ENCODE measurements at places on chromosomes 13 and 19. TPM values are rescaled to one million over a fixed set of nuclear protein-coding genes. Genes with fewer than 3 reads are reported as not detected.

Gene SCAF1
- 3.5 TPM for polyA plus RNA-seq

Gene EPS8L1
- 1.5 TPM for polyA plus RNA-seq

Gene ZNF534
- 0.04 TPM for polyA plus RNA-seq

Gene ACER1
- not detected for polyA plus RNA-seq

Gene SPACA4
- polyA plus RNA-seq = not detected

Gene DPF1
- polyA plus RNA-seq = 1.4 TPM

Gene IGSF23
- 0.37 TPM for polyA plus RNA-seq

Gene ZNF418
- 3.1 TPM for polyA plus RNA-seq

- DNase-seq = no peak
These were observed 5.6 kb downstream of the BICRA start for GRCh38 chr19:47614559-47614958.

DNA sequence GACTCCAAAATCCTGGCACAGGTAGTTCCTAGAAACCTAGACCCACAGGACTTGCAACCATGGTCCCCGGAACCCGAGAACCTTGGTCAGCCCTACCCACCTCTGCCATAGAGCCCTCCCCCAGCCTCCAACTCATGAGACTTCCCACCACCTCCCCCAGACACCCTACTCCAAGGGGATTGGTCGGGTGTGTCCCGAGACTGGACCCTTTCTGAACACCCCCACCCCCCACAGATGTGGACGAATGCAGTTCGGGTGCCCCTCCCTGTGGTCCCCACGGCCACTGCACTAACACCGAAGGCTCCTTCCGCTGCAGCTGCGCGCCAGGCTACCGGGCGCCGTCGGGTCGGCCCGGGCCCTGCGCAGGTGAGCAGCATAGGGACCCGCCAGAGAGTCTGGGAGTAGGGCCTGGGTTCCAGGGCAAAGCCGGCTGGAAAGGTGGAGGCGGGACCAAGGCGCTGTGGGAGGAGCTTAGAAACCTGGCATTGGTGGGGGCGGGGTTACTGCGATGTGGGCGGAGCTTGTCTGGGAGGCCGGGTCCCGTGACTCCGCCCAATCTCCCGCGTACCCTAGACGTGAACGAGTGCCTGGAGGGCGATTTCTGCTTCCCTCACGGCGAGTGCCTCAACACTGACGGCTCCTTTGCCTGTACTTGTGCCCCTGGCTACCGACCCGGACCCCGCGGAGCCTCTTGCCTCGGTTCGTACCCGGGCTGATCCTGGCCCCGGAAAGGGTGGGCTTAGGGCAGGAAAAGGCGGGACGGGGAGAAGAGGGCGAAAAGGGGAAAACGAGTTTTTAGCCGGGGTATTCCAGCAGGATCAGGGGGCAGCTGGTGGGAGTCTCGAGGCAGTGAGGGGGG lies 11.9 kb downstream of the LTBP4 start:
- no peak for DNase-seq

- DNase-seq = no peak
These were observed 80.0 kb upstream of the GPR183 start for GRCh38 chr13:99386911-99387788.

DNA sequence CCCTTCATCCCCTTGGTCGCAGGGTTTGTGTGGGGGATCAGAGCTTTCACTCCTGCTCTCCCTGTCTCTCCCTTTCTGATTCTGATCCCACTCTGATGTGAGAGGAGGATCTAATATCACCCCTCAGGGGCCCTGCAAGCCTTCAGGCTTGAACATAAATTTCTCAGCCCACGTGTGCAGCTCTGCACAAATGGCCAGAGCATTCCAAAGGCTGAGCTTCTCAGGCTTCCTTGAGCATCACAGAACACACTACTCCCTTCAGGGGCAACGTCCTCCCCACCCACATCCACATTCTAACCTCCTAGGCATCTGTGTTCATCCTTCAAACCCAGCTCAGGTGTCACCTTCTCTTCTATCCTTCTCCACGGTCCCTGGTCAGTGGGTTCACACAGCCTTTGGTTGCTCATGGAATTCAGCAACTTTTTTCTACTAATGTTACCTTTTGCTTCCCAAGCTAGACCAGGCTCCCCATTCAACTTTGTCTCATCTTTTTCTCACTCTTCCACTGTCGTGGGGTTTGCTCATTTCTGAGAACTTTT lies 24.4 kb upstream of the DOCK9 start:
- DNase-seq = no peak

GRCh38 chr13:111270765-111271698 lies 49.4 kb upstream of the TEX29 start:
- no peak for DNase-seq

DNA sequence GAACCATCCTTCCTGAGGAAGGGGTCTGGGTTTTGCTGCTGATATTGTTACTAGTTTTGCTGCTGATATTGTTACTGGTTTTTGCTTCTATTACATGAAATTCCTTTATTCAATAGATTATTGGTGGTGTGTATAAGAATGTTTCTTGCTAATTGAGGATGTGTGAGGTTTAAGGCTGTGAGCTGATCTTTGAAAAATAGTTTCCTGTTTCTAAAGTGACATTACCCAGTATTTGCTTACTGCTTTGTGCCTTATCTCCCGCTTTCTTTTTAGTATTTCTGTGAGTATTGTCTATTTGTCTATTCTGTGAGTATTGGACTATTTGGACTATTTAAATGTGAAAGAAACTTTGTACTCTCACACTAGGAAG lies 38.2 kb upstream of the C1QTNF9 start:
- DNase-seq = no peak

DNA sequence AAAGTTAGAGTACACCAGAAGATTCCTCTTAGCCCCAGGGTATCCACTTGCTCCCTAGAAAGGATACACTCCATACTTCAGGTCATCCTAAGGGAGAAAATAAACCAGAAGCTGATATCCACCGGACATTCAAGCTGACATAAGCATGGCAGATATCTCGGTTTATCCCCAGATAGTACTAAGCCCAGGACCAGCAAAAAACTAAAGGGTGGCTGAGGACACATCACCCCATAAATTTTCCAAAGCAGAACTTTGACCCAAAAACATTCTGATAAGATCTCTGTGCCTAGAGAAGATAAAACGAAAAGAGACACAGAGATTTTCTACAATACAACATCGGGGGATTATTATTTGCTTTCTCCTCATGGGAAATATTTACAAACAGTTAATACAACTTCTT lies 13.9 kb upstream of the ZNF431 start:
- no peak for DNase-seq

DNA sequence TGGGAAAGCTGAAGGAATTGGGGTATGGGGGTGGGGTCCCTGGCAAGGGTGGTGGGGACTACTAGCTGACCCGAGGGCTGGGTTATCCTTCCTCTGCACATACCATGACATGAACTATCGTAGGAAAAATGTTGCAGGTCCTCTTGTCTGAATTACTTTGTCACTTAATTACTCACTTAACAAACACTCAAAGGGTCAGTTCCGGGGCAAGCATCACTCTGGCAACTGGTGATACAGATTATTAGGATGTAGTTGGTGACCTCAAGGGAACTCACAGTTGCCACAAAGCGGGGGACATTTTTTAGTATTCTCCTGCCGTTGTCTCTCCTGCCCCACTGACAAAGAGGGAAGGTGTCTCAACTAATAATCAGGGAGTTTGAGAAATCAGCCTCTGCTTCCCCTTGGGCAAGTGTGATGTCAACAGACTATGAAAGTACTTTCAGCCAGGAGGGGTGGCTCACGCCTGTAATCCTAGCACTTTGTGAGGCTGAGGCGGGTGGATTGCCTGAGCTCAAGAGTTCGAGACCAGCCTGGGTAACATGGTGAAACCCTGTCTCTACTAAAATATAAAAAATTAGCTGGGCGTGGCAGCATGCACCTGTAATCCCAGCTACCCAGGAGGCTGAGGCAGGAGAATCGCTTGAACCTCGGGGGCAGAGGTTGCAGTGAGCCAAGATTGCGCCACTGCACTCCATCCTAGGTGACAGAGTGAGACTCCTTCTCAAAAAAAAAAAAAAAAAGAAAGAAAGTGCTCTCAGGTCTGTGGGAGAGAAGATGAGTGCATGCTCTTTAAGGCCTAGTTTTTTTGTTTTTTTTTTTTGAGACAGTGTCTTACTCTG lies 10.3 kb downstream of the DNAJB1 start:
- no peak for DNase-seq

GRCh38 chr19:48638831-48639381 lies 1.7 kb upstream of the DBP start:
- DNase-seq = no peak

DNA sequence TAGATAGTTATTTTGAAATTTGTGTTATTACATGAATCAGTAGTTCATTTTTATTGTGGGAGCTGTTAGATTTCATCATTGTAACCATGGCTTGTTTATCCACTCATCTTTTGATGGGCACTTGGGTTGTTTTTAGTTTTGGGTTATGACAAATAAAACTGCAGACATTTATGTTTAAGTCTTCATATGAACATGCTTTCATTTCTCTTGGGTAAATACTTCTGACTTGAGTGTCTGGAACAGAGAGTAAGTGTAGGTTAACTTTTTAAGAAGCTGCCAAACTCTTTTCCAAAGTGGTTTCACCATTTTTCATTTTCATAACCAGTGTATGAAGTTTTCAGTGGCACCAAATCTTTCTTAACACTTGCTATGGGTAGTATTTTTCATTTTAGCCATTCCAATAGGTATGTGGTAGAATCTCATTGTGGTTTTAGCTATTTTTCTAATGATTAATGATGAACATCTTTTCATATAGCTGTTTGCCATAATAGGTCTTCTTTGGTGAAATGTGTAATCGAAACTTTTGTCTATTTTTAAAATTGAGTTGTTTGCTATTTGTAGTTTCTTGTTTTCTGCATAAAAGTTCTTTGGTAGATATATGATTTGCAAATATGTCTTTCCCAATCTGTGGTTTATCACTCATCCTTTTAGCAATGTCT lies 17.9 kb downstream of the SLAIN1 start:
- no peak for DNase-seq

GRCh38 chr13:95956589-95957148 lies 96.5 kb downstream of the UGGT2 start:
- DNase-seq = no peak

- no peak for DNase-seq
These were observed 9.9 kb downstream of the KANK3 start for GRCh38 chr19:8332976-8333766.

GRCh38 chr13:52845766-52846566 lies 2.5 kb downstream of the PCDH8 start:
- no peak for DNase-seq

- DNase-seq = no peak
These were observed 5.9 kb downstream of the RPL18A start for GRCh38 chr19:17865364-17866311.

- no peak for DNase-seq
These were observed 30.7 kb upstream of the NFIC start for GRCh38 chr19:3335431-3336350.

Data from AG04450 (cell line).